ENCODE measurements at places on chromosomes 5 and 9.

DNA sequence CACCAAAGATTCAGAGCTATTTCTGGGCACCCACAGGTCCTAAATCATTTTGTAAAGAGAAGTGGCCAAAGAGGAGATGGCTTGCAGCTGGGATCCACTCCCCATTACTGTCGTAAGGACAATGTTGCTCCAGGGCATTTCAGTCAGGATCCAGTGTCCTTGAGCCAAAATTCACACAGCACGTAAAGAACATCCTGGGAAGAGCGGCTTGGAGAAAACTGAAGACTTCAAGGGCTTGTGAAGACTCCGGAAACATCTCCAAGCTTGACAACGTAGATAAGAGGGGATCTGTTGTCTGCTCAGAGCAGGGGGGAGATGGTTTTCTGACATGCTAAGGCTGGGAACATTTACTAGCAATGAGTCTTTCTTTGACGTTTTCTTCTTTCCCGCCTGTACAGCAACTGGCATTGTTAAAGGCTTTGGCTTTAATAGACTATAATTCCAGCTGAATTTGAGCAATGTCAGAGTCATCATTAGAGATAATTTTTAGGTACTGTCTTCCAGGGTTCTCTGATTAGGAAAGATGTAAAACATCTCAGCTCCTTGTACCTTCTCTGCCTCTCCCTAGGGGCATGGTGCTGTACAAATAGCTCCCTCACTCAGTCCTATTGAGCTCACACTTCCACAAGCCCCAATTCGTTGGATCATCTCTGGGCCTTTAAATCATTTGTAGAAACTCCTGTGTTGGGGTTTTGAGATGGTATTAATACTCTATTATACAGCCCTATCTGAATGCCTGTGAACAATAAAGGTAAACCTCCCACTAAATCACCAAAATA, 39.7 kb downstream of the EGFLAM start:
- no peak for DNase-seq

- DNase-seq, result no peak
These were observed at the start of gene NR2F1 for GRCh38 chr5:93582677-93583438. NR2F1 (plus strand) TSS chr5:93583222; CDS start chr5:93585024, 1,802 bp downstream.

DNA sequence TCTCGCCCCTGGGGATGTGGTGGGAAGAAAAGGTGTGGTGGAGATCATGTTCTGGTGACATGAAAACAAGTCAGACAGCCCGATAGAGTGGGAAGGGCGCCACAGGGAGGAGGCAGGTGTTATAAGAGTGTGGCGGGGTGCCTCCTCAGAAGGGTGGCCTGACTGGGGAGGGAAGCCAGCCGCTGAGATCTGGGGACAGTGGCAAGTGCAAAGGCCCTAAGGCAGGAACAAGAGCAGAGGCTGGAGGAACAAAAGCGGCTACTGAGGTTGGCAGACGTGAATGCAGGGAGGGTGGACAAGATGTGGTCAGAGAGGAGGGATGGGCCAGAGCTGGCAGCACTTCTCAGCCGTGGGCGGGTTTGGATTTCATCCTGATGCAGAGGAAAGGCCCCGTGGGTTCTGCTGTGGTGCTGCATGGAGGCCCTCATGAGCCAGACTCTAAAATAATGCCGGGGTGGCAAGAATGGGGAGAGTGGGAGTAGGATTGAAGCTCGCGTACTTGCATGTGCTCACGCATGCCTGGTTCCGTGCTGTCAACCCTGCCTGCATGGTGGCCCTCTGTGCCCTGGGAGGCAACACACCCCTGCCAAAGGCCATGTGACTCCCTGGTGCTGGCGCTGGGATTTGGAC, 89.2 kb downstream of the MVB12B start:
- DNase-seq, result no peak

DNA sequence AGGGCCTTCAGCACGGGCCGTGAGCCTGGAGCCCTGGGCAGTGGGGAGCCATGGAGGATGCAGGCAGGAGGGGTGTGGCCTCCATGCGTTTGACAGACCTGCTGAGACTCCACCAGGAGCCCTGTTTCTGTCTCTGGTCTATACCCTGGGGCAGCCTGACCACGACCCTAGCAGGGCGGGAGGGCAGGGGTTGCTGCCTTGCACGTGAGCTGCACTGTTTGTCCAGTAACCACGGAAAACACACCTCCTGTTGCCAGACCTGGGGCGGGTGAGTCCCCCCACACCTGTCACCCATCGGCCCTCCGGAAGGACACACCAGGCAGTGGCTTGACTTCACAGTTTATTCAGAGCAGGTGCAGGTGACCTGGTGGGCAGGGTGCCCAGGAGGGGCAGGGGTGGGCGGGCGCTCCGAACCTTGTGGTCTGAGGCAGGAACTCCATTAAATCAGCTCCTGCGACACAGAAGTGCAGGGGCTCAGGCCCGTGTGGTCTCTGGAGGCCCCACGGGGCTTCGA, 3.9 kb downstream of the LCN8 start:
- no peak for DNase-seq

GRCh38 chr9:114302727-114303126, 20.2 kb upstream of the ORM1 start:
- no peak for DNase-seq

- DNase-seq, result no peak
These were observed 10.5 kb downstream of the COL15A1 start for GRCh38 chr9:98954244-98954610.

DNA sequence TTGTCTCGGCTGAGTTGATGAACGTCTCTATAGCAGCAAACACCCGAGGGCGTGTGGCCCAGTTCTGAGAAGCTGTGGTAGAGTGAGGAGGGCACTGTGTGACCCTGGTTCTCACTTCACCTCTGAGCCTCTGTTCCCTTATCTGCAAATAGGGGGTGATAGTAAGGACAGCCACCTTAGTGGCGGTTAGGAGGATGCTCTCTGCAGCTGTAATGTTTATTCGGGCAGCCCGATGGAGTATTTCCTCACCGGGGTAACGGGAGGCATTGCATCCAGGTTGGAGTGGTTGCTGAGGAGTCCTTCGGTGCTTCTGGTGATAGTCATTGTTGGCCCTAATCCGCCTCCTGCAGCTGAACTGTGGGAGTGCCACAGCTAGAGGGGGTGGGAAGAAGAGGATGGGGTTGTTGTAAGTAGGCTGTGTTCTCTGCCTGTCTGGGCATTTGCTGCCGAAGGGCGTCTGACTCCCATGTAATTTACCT, 13.9 kb downstream of the PRRC2B start:
- no peak for DNase-seq

DNA sequence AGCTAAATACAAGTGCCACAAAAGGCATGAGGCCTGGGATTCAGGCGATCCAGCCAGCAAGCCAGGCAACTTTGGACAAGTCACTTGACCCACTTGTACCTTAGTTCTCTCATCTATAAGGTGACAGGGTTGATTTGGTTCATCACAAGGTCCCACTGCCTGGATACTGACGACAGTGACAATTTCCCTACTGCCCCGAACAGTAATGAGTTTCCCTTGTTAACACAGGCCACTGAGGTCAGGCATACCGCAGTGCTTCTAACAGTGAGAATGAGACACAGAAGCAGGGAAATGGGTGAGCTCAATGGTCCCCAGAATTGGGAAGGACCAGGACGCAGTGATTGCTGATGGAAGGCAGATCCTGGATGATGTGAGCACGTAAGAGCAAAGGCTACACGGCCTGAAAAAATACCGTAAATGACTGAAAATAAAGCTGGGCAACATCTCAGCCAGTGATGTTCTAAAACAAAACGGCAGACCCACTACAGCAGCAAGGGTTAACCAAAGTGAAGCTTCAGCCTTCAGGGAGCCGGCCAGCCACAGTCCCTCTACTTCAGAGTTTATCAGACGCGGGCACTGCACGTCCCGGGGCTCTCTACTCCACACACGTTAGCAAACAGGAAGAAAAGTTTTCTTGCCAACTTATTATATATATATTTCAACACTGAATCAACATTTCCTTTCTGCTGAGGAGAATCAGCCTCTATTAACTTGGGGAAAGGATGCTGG, 846 bp downstream of the MGAT1 start:
- DNase-seq, result no peak

DNA sequence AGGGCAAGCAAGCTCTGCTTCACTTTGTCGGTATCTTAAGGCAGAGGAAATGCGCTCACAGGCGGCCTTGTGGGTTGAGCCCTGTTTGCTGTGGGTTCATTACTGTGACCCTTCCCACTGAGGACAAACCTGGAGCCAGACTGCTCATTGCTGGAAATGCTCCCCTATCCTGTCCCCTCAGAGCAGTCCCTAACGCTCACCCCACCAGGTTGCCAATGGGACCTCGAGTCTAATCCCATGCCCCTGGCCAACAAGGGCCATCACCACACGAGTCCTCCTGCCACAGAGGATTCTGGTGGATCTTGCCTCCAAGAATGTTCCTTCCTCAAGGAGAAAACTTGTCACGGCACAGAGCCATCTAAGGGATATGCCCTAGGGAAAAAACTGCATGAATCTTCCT, 14.6 kb downstream of the IPPK start:
- DNase-seq, result no peak

DNA sequence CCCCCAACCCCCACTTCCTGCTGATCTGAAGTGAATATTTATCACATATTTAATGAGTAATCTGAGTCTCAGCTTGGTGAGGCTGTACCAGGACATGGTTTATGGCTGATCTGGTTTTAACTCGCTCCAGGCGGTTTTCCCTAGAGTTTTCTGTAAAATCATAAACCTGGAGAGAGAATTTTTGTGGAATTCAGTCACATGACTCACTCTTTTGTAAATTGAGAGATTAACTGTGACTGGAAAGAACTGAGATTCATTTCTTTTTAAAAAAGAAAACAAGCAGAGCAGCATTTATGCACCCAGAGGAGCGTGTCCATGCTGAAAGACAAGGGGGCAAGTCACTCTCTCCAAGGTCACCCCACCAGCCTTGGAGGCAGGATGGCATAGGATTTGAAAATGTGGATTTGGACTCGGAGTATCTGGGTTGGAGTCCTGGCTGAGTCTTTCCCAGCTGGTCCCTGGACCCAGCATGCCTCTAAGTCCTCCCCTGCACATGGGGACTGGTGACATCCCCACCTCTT, 81.8 kb downstream of the ZNF618 start:
- no peak for DNase-seq

GRCh38 chr9:100466829-100467221, 6.1 kb upstream of the TMEFF1 start:
- no peak for DNase-seq

- DNase-seq, result no peak
These were observed 135.7 kb upstream of the PHYKPL start for GRCh38 chr5:178368274-178368673.

DNA sequence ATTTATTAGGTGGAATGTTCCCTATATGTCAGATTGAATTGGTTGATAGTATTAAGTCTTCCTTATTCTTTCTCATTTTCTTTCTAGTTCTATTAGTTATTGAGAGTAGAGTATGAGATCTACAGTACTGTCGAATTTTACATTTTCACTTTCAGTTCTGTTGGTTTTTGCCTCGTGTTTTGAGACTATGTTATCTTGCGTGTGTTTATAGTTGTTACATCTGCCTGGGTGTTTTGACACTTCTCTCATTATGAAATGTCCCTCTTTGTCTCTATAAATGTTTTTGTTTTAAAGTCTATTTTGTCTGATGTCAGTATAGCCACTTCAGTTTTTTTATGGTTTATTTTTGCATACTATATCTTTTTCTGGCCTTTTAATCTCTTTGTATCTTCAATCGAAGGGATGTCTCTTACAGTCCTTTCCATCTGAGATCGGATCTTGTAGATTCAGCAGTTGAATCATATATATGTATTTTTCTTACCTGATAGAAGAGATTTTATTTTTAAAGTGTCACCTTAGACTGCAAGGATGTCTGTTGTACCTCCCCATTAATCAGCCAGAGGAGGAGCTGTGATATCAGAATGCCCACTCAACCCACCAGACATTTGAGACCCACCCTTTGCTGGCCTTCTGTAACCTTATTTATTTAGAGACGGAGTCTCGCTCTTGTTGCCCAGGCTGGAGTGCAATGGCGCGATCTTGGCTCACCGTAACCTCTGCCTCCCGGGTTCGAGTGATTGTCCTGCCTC, 20.7 kb downstream of the EHMT1 start:
- no peak for DNase-seq

GRCh38 chr9:118985851-118986250, 383.4 kb downstream of the BRINP1 start:
- DNase-seq, result no peak

DNA sequence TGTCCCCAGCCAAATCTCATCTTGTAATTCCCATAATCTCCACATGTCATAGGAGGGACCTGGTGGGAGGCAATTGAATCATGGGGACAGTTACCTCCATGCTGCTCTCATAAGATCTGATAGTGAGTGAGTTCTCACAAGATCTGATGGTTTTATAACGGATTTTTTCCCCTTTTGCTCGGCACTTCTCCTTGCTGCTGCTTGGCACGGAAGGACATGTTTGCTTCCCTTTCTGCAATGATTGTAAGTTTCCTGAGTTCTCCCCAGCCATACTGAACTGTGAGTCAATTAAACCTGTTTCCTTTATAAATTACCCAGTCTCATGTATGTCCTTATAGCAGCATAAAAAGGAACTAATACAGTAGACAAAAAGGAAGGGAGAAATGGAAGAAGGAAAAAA, 76.7 kb upstream of the CCNG1 start:
- DNase-seq, result no peak

DNA sequence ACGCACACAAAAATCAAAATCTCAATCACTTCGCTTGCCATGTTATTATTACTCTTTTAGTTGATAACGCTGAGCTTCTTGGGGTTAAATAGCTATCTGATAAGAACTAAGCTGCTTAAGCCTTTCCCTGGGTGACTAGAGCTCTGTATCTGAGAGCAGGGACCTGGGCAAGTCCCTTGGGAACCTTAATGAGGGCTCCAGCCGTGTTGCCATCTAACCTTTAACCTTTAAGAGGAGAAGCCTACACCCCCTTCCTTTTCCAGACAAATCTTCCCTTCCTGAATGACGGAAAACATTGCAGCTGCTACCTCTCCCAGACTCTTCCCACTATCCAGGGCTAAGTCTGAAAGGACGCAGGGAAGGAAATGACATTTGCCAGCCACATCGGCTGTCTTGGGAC, 216.5 kb upstream of the RAI14 start:
- DNase-seq, result no peak

- no peak for DNase-seq
These were observed 104.5 kb upstream of the LHFPL2 start for GRCh38 chr5:78753093-78753531.

GRCh38 chr5:88984040-88984439, 101.1 kb upstream of the MEF2C start:
- DNase-seq, result no peak

- no peak for DNase-seq
These were observed 36.7 kb downstream of the OLFML2A start for GRCh38 chr9:124813501-124814163.

All from activated T-helper 1 cell treated with anti-CD3 and anti-CD28 coated beads, Interleukin-2, amount 50 U/mL, for 16 hours (primary cell).